ELR (cell line): ENCODE measurements at places on chromosomes 5 and 9.

- no peak for DNase-seq
Measured at GRCh38 chr9:111467778-111468367, 16.3 kb downstream of the ECPAS start.

GRCh38 chr9:126113756-126114408, 212.7 kb upstream of the MVB12B start:
- no peak for DNase-seq

DNA sequence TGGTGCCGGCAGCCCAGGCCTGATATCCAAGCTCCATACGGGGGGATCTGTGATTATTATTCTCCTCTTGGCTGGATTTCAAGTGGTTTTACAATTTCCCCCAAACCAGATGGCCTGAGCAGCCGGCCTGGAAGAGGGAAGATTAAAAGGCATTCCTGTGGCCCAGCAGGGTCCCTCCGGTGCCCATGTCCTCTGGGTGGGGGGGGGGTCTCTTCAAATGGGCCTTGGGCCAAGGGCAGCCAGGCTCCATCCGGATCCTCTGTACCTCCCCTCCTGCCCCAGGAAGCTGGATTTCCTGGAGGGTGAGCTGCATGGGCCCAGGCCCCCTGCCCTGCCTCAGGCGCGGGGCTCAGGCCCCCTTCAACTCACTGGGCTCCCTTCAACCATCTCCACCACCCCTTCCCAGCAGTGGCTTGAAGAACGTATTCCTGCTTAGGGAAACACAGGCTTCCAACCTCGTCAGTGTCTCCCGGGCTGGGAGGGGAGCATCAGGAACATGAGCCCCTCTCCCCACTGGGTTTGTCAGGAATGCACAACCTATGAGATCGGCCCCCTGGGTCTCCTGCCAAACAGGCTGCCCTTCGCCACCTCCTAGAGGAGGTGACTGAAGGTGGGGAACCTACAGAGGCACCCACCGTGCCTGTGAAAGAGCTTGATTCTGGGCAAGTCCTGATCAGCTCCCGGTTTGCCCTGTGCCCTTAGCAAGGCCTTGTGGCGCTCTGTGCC, 62.9 kb upstream of the ORM1 start:
- no peak for DNase-seq

DNA sequence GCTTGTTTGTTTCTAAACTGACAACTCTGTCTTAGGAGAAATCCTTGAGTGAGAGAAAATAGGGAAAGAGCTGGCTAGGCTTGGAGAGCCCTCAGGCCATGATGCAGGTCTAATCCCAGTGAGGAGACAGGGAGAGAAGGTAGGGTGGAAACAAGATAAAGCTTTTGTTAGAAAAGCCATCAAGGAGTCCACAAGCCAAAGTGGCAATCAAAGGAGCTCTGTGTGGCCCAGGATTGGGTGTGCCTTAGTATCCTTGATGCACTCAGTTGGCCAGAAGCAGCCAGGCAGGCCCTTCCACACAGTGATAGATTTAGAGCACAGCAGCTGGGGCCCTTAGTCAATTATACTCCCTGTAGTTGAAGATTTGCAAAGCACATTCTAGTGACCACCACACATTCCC, 73.9 kb downstream of the ALDH7A1 start:
- no peak for DNase-seq

DNA sequence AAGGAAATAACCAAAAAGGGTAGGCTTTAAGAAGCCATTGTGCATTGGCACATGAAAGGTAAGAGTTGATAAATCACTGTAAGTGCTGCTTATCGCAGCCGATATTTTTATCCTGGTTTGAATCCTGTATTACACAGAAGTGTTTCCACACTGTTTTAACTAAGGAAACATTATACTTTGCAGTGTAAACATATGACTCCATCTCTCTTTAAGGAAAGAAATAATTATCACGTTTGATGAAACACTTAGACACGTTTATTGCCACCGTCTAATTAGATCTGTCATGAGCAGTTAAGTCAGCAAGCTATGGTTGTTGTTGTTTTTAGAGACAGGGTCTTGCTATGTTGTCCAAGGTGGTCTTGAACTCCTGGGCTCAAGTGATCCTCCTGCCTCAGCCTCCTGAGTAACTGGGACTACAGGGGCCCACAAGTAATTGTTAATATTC, 85.7 kb upstream of the TNFAIP8 start:
- DNase-seq = no peak
